Activated T-cell treated with anti-CD3 and anti-CD28 coated beads, Interleukin-2, amount 50 U/mL, for 4 hours (primary cell): ENCODE measurements at places on chromosomes 3 and 15. TPM values are rescaled to one million over a fixed set of nuclear protein-coding genes. Genes with fewer than 3 reads are reported as not detected.
A peak's percentile ranks its signal among the peaks of the same experiment; 100 is the strongest.

Gene GHRL
- total RNA-seq, result 0.63 TPM

Gene RASL12
- not detected for total RNA-seq

GRCh38 chr15:80275961-80276360, 23.9 kb upstream of the CTXND1 start:
- DNase-seq, result no peak

DNA sequence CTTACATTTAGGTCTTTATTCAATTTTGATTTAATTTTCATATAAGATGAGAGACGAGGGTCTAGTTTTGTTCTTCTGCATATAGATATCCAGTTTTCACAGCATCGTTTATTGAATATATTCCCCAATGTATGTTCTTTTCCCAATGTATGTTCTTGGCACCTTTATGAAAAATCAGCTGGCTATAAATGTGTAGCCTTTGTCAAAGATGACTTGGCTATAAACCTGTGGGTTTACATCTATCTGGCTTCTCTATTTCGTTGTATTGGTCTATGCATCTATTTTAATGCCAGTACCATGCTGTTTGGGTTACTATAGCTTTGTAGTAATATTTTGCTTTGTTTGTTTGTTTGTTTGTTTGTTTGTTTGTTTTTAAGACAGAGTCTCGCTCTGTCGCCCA, 11.7 kb upstream of the IREB2 start:
- DNase-seq, result no peak

- no peak for DNase-seq
These were observed at the start of gene HRH1 for GRCh38 chr3:11154036-11154952. Gene HRH1 (plus strand): TSS chr3:11154493. CDS start chr3:11259038, 104,545 bp downstream.

Gene PRR20G
- not detected for total RNA-seq

Gene MYRIP
- not detected for total RNA-seq

- no peak for DNase-seq
These were observed 35.2 kb downstream of the AP4E1 start for GRCh38 chr15:50943638-50944037.

- peak; percentile 25 for DNase-seq
These were observed 643 bp downstream of the ABCC5 start for GRCh38 chr3:184016811-184017671.

DNA sequence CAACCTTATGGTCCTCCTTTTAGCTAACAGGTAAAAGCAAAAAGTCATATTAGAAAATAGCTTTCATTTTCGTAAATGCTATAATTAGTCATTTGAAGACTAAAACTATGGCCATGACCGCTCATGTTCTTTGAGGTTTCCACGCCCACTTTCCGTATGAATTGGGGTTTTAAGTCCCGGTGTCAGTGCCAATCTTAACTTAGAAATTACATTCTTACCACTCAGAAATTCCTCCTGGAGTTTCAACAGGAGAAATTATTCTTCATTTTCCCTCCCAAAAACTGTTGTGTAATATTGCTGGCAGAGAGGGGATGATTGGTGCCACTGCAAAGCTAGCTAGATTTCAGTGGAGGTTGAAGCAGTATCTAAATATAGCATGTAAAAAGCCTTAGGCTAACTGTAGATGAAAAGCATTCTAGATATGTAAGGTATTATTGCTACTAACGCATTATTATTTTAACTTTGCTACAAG, 71.0 kb upstream of the MDFIC2 start:
- no peak for DNase-seq

- DNase-seq, result no peak
These were observed 124.3 kb upstream of the IGF1R start for GRCh38 chr15:98523912-98524662.

- no peak for DNase-seq
These were observed 44.1 kb downstream of the CD200R1 start for GRCh38 chr3:112930771-112931170.

GRCh38 chr3:98449606-98450193, 13.3 kb upstream of the OR5K1 start:
- DNase-seq, result no peak

DNA sequence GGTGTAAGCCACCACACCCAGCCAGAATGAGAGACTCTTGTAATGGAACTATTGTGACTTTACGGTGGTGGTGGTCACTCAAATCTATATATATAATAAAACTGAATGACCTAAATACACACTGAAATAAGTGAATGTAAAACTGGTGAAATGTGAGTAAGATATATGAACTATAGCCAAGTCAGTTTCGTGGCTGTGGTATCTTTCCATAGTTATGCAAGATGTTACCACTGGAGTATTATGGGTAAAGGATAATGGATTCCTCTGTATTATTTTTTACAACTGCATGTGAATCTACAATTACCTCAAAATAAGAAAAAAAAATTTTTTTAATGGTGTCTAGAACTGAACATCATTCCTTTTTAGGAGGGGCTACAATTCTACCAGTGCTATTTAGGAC, 21.9 kb downstream of the PIK3CB start:
- DNase-seq, result no peak

Gene TRPM1
- total RNA-seq, result not detected

- DNase-seq, result no peak
These were observed 122.5 kb upstream of the GAP43 start for GRCh38 chr3:115500795-115501194.

- no peak for DNase-seq
These were observed 356.4 kb upstream of the RASGRP1 start for GRCh38 chr15:38920966-38921365.

Gene SNX22
- 0.26 TPM for total RNA-seq

- DNase-seq, result no peak
These were observed 191.9 kb upstream of the IL12A start for GRCh38 chr3:159796744-159797143.

Gene SLC9C1
- not detected for total RNA-seq

- no peak for DNase-seq
These were observed 53.4 kb upstream of the CCDC174 start for GRCh38 chr3:14598143-14598569.

Gene MTMR10
- total RNA-seq, result 12.3 TPM

- DNase-seq, result no peak
These were observed 51.6 kb downstream of the TRPM1 start for GRCh38 chr15:31049682-31050615.

DNA sequence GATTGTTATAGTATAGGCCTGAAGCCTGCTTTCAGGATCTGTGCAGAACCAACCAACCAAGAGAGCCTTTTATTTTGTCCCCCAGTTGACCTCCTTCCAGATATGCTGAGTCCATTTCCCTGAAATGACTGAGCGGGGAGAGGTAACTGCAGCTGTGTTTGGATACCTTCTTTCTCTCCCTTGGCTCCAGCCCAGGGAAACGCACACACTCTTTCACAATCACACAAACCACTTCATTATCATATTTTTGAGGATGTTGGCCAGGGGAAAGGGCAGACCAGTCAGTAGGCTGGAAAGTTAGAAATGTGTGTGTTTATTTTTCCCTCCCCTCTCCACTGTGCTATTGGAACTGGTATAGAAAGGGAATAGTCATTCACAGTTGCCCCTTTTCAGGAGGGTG, 417.7 kb upstream of the TBL1XR1 start:
- no peak for DNase-seq

- no peak for DNase-seq
These were observed 9.3 kb downstream of the VEPH1 start for GRCh38 chr3:157493627-157494550.

DNA sequence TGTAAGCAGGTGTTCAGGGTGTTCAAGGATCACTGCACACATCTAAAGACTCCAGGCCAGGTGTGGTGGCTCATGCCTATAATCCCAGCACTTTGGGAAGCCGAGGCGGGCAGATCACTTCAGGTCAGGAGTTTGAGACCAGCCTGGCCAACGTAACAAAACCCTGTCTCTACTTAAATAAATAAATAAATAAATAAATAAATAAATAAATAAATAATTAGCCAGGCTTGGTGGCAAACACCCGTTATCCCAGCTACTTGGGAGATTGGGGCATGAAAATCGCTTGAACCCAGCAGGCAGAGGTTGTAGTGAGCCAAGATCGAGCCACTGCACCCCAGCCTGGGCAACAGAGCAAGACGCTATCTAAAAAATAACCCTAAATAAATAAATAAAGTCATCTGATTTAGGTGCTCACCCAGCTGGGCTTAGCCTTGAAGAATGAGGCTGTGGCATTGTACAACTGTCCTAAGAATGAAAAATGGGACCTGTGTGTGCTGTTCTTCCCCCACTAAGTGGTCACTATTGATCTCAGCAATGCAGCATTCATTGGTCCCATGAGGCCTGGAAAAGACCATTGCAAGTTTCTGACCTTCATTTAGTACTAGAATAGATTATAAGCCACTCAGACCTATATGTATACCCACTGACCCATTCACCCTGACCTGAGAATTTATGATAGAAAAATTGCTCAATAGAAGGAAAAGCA, 82.8 kb upstream of the ABHD17C start:
- no peak for DNase-seq

GRCh38 chr3:126811530-126811929, 107.5 kb downstream of the CHCHD6 start:
- no peak for DNase-seq

Gene COL6A6
- not detected for total RNA-seq

DNA sequence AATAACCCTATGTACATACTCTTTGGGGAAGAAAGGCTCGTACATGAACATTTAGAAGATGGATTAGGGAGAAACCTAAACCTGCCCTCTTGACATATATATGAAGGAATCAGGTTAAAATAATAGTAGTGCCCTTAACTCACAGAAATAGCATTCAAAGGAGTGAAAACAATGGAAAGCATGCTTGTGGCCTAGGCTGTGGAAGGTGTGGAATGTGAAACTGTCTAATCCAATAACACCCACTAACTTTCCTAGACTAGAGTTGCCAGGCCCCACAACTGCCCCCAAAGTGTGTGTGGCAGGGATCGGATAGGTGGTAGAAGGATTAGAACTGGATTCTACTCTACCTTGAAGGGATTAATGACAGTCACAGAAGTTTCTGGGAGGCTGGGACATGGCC, 317.4 kb upstream of the LRRFIP2 start:
- DNase-seq, result no peak

Gene C3orf20
- total RNA-seq, result not detected
